GM20000 (cell line): ENCODE measurements at places on chromosomes 12 and 14.

DNA sequence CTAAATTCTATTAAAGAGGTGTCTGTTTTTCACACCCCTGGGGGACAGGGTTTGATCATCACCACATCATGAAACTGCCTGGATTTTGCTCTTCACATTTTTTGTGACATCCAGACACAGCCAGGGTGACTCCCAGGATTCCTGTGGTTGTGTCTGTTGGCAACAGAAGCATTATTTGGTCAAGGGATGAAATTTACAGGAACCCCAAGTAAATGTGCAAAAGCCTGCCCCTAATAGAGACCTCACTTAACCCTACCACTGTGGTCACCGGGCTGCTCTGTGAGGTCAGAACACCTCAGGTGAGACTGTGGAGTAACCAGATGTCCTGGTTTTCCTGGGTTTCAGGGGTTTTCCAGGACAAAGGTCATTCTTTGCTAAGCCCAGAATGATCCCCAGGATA lies 103.8 kb downstream of the DAD1 start:
- DNase-seq: no peak

GRCh38 chr14:65696801-65697200 lies 284.3 kb downstream of the FUT8 start:
- DNase-seq: no peak

DNA sequence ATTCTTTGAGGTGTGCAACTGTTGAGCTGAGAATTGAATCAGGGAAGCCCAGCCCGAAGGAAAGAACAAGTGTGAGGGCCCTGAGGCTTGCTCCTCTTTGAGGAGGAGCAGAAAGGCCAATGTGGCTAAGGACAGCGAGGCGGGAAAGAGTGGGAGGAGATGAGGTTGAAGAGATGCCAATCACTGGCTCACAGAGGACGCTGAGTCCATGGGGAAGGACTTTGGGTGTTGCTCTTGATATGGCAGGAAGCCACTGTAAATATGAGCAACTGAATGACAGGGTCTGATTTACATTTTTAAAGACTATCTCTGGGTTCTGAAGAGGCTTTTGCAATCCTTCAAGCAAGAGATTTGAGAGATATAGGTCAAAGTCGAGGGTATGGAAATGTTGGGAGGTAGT lies 3.3 kb upstream of the APPL2 start:
- DNase-seq: no peak

GRCh38 chr12:114626-115211 lies 48.2 kb downstream of the IQSEC3 start:
- no peak for DNase-seq

- DNase-seq: no peak
These were observed 105.2 kb upstream of the RESF1 start for GRCh38 chr12:31853977-31854376.

- peak; percentile 82 for DNase-seq
These were observed 15.9 kb upstream of the HHIPL1 start for GRCh38 chr14:99628887-99629618.

GRCh38 chr14:77467801-77468200 lies 9.9 kb downstream of the AHSA1 start:
- no peak for DNase-seq

GRCh38 chr12:59076622-59077021 lies 156.3 kb upstream of the LRIG3 start:
- DNase-seq: no peak

- no peak for DNase-seq
These were observed 29.0 kb upstream of the A2M start for GRCh38 chr12:9144730-9145106.

DNA sequence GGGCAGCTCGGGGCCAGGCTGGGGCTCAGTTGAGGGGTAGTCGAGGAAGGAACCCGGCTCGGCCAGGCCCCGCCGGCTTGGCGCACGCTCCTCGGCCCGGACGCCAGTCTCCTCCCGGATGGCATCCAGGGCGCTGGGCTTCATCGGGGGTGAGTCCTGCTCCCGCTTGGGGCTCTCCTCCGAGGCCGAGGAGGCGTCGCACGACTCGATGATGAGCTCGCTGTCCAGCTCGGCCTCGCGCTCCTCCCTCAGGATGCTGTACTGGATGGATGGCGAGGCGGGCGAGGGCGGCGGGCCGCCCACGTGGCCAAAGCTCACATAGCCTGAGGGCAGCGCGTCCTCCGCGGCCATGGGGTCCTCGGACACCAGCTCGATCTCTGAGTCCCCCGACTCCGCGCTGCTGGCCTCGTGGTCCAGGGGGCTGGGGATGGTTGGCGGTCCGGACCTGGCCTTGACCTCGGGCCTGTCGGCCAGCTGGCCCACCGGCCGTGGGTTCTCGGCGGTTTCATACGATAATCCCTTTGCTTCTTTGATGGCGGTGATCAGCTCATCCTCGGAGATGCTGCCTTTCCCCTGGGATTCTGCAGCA lies 143.4 kb downstream of the RTN1 start:
- DNase-seq: no peak

GRCh38 chr14:97138801-97139200 lies 341.6 kb downstream of the VRK1 start:
- no peak for DNase-seq

DNA sequence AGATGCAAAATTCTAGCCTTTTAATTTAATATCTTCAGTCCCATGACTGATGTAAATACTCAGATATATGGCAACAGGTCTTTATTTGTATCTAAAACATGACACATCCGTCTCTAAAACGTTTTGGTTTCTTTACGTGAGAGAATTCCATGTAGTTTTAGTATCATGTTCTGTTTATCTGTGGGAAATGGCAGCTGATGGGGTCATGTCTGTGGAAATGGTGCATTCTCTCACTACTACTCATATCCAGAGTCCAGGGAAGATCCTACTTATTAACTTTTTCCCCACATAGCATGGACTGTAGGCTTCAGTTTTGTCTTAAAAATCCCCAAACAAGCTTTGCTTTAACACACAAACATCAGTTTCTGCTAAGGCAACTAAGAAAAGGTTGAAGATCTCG lies 53.8 kb downstream of the SPTLC2 start:
- no peak for DNase-seq

- DNase-seq: peak; percentile 59
These were observed 67.0 kb downstream of the PRKCH start for GRCh38 chr14:61388173-61388975.
